ENCODE measurements at places on chromosomes 6 and 20.

- no peak for DNase-seq
These were observed 62.5 kb upstream of the TOP1 start for GRCh38 chr20:40966103-40966502.

DNA sequence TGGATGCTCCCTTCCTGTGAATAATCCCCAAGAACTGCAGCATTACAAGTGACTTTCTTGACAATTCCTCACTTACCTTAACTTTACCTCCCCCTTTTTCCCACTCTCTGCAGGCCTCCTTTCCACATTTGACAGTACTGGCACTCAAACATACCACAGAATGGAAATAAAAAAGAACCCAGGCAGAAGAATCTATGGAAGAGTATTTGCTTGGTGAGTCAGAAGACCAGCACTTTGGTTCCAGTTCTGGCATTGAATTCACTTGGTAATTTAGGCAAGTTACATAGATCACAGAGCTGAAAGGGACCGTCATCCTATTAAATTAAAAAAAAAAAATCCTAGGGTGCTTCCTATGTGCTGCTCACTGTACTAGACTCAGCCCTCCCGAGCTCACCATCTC, 55.0 kb downstream of the BTBD9 start:
- no peak for DNase-seq

DNA sequence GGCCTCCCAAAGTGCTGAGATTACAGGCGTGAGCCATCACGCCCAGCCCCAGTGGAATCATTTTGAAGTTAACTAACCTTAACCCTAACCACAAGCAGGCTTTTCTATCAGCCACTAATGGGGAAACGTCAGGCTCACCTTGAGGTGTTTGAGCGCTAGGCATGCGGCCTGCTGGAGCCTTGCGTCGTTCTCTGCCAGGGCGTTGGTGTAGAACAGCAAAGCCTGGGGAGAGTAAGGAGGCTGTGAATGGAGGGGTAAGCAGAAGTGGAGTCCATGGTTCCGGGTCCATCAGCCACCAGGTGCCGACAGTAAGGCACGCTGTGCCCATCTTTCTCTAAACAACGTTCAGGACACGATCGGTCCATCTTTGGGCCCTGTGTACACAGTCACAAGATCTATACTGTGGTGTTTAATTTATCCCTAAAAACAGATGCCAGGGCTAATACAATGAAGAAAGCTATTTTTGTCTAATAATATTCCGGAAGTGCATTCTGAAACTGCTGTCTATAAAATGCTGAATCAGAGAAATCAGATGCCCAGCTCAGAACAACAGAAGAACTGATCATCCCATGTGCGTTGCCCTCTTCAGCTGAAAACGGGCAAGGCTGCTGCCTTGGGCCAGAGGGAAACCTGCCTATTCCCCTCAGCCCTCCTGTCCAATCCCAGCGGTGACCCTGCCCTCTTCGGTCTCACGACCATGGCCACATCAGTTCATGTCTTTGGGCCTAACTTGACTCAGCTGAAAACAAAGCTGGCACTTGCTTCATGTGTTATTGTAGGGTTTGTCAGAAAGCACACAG, 79.6 kb downstream of the PTPN1 start:
- DNase-seq = no peak

DNA sequence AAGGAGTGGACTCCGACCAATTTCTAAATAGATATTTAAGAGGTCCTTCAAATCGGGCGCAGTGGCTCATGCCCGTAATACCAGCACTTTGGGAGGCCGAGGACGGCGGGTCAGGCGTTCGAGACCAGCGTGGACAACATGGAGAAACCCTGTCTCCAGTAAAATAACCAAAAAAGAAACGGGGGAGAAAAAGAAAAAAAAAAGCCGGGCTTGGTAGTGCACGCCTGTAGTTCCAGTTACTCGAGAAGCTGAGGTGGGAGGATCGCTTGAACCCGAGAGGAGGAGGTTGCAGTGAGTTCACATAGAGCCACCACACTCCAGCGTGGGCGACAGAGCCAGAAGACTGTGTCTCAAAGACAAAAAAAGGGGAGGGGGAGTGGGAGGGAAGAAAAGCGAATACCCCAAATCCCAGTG, 53.3 kb upstream of the HFE start:
- peak; percentile 62 for DNase-seq

- DNase-seq = no peak
These were observed 96.3 kb downstream of the GJA1 start for GRCh38 chr6:121531658-121532169.

GRCh38 chr6:14792118-14792955, 453.5 kb upstream of the JARID2 start:
- no peak for DNase-seq
